ENCODE measurements at places on chromosomes 12 and 14.

DNA sequence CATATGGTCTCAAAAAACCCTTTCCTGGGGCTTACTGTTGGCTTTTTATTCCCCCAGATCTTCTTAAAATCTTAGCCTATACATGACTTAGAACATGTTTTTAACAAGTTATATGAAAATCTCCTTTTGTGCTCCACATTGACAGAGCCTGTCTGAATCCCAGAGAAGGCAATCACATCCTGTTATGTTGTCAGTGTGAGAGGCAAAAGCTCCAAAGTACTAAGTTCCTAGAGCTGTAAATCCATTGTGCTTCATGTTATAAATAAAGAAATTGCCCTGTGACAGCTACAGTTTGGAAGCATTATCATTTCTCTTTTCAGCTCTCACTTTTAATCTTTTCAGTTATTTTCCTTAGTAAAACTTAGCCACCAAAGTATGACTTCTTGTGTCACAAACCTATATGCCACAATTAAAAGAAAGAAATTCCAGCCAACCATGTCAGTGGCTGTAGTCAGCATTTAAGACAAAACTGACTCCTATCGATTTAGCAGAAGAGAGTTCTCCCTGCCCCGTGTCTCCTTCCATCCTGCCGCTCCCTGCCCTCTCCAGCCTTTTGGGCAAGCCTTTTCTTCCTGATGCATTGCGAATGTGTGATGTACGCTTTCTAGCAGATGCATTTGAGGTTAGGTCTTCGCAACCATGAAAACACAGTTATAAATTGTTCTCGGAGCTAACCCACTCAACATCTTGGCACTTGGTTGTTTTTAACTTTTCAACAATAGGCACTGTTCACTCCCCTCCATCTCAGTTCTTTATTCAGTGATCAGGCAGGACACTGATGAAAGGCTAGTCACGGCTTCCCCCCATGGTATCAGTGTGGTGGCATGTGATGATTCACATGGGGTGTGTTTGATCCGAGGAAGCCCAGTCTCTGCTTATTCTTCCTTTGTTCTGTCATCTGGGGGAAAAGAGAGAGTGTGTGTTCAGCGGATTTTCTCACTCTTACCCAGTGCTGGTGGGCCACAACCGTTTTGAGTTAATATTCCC, 143.5 kb downstream of the SSPN start:
- DNase-seq: no peak

- no peak for DNase-seq
These were observed 58.1 kb downstream of the FSCB start for GRCh38 chr14:44448951-44449358.

DNA sequence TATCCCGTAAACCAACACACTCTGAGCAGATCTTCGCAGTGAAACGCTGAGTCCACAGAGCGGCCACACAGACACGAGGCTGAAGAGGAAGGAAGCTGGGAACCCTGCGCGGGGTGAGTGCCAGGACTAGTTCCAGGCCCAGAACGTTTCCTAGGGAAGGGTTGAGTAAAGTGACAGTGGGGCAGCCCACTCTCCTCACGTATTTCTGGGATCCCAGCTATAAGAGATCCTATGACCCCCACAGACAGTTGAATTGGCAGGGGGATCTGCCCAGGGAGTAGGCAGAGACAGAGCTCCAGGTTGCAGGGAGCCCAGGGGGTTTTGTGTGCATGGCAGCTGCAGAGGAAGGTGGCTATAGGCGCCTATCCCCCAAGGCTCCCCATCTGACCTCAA, 51.1 kb downstream of the GTF2A1 start:
- no peak for DNase-seq

DNA sequence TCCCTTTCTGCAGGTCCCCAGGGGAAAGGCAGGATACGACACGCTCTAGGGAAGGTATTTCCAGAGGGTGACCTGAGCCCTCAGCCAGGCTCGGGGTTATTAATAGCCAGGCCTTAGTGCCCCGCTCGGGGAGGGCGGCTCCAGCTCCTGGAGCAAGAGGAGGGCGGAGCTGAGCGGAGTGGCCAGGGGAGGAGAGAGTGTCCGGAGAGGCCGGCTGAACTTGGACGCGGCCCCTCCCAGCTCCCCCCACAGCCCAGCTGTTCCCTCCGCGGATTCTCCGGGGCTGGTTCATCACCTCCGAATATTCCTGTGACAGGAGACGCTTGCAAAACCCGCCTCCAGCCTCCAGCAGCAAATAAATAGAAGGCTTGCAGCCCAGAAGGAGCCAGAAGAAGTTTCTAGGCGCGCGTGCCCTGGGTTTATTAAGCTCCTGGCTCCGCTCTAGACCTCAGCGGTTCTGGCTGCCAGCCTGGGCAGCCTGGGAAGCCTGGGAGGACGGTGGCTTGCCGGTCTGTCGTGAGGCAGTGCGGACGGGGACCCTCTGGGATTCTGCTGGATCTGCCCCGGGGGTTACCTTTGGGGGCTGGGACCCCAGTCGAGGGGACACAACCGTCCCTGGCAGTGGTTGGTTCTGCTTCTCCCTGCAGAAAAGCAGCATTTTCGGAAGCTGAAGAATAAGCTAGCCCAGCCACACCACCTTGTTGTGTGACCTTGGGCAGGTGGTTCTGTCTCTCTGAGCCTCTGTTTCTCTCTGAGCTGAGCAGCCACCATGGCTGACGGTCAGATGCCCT, at the start of gene HSPB8:
HSPB8 (plus strand) TSS at position 388 of the 791 bp plus-strand sequence; CDS start at position 770, 382 bp downstream.
- DNase-seq: no peak

DNA sequence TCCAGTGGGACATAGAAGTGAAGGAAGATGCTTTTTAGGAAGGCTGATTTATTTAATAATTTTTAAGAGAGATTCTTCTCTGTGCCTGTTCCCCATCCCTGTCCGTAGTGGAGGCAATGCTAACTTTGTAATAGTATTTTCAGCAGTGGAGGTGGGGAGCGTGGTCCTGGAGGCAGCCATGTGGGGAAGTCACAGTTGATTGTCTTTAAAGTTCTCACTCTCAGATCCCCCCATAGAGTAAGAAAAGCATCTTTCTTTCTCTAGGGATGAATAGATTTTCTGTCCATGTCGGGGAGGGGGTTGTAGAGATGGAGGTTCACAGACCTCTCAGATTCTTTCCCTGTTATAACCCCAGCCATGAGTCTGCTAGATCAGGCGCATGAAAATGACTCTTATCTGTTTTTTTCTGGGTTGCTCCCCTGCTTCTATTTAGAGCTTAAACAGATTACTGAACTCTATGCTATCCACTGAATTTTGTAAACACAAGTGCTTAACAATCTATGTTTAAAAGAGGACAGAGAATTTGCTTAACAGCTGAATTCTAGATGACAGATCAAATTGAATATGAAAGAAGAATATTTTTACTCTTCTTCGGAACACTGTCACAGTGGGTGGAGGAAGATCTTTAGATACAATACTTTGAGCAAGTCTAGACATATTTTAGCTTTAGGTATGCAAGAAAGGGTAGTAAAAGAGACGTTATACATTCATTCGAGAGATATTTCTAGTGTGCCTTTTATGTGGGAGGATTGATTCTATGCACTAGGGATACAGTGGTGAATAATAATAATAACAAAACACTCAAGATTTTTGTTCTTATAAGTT, 25.3 kb downstream of the TMEM117 start:
- no peak for DNase-seq
